ENCODE measurements at places on chromosomes 7 and 10.

DNA sequence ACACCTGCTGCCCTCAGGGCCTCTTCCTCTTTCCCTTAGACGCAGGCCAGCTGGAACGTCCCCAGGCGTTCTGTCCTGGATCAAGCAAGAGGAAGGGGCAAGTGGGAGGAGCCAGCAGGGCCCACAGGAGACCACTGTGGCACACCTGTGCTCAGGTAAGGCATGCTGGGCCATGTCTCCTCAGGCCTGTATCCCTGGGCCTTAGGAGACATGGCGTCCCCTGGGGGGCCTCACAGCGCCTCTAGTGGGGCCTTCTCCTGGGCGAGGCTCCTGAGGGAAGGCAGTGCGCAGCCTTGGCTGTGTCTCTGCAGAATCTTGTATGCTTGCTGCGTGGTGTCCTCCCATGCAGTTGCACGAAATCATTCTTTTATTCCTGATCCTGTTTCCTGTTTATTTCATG lies 31.3 kb downstream of the ZNF783 start:
- no peak for DNase-seq

GRCh38 chr10:49744091-49744685 lies 17.9 kb downstream of the OGDHL start:
- no peak for DNase-seq

GRCh38 chr10:84269162-84269561 lies 24.3 kb downstream of the RGR start:
- DNase-seq = no peak

DNA sequence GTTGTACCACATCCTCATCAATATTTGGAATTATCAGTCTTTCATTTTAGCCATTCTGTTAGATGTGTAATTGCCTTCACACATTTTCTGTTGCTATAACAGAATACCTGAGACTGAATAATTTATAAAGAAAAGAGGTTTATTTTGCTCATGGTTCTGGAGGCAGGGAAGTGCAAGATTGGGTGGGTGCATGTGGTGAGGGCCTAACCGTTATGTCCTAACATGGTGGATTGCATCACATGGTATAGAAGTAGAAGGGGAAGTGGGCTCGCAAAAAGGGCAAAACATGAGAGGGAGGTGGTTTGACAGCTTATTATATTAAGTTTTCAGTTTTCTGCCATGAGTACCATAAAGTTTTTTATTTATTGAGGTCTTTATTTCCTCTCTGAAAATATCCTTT lies 452.0 kb downstream of the ARL4A start:
- no peak for DNase-seq

DNA sequence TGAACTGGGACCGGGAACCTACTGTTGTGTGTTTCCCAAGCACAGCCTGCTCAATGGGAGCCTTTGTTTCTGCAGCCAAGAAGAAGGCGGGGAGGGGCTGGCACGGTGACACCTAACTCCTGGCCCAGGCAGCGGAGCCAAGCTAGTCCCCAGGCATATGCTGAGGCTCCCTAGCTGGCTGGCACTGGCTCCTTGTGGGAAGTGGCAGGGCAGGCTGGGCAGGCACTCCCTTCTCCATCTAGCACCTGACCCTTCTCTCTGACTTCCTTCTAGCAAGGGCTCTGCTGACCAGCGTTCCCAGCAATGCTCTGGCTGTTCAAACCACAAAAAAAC lies 325.0 kb downstream of the PLXNA4 start:
- DNase-seq = no peak

GRCh38 chr10:10886861-10887531 lies 130.7 kb upstream of the CELF2 start:
- no peak for DNase-seq

- no peak for DNase-seq
These were observed 156.0 kb downstream of the ELFN1 start for GRCh38 chr7:1825897-1826741.

DNA sequence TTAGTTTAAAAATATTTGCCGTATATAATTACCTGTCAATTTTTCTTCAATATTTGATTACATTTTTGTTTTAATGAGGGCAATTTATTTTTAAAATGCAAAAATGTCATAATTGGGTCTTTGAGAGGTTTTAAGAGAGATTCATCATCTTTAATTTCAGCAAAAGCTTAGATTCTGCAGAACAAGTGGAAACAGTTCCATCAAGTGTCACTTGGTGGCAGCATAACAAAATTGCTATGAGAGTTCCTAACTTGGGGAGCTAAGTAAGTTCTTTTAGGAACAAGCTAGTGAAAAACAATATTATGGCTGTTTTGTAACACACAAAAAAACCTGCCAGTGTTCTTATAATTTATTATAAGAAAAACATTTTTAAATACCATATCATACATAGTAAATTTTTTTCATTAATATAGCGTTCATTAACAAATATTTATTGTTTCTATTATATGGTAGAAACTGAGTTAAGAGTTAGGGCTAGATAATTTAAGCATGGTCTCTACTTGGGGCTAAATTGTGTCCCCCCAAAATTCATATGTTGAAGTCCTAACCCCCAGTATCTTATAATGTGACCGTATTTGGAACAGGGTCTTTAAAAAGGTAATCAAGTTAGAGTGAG lies 155.2 kb downstream of the MAGI2 start:
- DNase-seq = no peak

GRCh38 chr7:6477318-6477660 lies 29.5 kb upstream of the DAGLB start:
- no peak for DNase-seq

DNA sequence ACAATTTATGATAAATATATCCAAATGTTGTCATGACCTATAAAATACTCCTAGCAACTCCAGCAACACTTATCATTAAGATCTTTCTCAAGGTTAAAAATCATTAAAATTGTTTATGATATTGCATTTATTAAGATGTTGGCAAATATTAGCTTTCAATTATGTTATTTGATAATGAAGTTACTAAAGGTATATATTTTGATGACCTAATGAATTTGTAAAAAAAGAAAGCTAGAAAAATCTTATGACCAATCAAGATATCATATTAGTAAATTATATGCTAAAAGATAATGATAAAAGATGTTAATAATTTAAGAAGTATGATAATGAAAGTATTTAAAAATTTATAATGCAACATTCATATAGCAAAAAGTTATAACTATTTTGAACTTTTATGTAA lies 66.3 kb upstream of the RAB18 start:
- DNase-seq = no peak

All from stimulated activated CD8-positive, alpha-beta memory T cell treated with anti-CD3 and anti-CD28 coated beads, Interleukin-2, amount 100 ng/mL, for 1 hour (primary cell).